ENCODE measurements at places on chromosomes 1 and 21.

DNA sequence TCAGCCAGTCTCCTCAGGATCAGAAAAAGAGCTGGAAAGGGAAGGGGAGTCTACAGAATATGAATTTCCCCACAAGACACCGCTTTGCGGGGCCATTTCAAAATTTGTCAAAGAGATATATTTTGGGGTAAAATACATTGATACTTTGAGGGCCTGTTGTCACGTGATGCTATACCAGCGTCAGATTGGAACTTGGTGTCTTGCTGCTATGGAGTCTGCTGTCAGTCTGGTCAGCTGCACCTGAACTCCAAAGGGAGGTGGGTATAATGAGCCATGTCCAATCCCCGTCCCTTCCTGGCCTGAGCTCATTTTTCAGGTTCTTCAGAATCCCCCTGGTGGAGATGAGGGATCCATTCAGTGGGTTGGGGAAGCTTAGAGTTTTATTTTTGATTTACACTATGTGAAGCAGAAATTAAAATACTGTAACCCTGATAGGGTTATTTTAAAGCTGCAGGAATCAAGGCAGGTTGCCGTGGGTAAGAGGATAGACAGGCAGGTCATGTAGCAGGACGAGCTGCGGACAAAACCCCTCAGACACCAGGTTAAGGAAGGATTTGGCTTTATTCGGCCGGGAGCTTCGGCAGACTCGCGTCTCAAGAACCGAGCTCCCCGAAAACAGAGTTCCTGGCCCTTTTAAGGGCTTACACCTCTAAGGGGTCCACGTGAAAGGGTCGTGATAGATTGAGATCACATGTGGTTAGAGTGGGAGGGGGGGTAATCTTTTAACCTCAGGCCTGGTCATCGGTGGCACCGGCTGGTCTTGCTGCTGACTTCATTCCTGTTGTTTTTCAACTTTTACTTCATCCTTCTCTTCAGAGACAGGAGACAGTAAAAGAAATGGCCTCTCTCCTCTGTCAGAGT, 2.2 kb upstream of the POFUT2 start:
- no peak for DNase-seq

GRCh38 chr21:41365377-41366107, 3.7 kb downstream of the MX2 start:
- DNase-seq = no peak

DNA sequence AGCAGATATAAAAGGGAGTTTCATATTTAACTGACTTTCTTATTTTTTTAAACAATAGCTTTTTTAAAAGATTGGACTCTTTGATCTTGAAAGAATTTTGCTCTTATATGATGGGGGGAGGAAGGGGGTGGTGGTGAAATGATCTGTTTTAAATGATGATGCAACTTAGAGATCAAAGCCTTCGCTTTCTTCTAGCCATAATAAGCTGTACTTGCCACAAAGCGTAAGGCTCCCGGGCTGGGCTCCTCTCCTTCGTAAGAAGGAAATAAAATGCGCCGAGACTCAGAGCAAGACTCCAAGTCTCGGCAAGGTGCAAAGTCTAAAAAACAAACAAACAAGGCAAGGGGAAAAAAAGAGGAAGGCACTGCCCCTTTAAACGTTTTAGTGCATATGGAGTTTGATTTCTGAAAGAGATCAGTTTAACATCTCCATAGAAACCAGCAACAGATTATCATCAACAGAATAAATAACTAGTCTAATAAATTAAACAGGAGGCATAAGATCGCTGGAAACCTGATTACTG, 3.3 kb downstream of the CASZ1 start:
- DNase-seq = no peak

DNA sequence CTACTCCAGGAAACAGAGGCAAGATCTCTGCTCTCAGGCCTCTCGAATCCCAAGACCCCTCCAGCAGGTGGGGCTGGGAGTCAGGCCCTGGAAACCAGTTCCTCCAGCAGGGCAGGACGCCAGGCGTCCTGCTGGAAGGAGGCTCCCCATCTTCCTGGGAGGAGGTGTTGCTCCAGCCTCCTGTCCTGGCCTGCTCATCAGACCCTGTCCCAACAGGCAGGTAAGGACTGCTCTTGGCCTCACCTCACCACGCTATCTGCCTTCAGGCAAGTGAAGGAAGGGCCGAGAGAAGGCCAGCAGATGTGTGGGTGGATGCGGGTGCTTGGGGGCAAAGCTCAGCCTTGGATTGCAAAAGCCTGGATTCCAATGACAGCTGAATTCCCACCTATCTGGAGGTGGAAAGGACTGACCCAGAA, 82.9 kb downstream of the SSBP3 start:
- no peak for DNase-seq

DNA sequence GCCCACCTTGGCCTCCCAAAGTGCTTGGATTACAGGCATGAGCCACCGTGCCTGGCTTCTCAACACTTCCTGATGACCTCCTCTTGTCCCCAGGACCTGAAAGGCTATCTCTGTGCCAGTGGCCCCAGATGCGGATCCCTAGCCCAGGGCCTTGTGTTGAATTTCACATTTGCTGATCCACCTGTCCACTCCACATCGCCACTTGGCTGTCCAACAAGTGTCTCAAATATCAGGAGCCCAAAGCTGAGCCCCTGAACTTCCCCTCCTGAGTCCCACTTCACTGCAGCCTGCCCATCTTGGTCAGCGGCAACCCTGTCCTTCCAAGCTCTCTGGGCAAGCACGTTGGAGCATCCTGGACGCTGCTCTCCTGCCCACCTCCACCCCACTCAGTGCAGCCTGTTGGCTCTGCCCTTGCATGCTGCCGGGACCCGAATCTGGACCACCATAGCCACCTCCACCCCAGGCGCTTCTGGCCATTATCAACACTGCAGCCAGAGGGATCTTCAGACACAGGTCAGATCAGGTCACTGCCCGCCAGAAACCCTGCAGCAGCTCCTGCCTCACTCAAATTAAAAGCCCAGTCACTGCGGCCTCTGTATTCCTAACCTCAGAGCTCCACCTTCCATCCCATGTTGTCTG, 352.5 kb upstream of the VAMP3 start:
- DNase-seq = peak; percentile 30

DNA sequence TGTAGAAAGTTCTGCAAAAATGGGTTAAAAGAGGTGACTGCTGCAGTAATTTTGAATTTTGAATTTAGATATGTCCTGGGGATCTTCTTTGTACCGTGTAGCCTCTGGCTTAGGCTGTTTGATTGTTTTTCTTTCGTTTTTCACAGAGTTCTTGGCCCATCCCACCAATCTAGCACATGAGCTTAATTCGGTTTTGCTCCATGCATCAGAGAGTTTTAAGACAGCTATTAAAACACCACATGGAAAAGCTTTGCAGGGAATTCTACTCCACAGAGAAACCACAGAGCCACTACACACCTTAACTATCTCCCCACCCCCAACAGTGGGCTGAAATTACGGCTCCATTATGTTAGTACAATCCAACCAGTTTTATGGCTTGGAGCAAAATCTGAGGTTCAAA, 25.5 kb downstream of the SPAG17 start:
- no peak for DNase-seq

GRCh38 chr1:8075511-8076051, 49.5 kb upstream of the ERRFI1 start:
- DNase-seq = no peak

GRCh38 chr1:243883551-243883950, 33.5 kb upstream of the AKT3 start:
- no peak for DNase-seq

DNA sequence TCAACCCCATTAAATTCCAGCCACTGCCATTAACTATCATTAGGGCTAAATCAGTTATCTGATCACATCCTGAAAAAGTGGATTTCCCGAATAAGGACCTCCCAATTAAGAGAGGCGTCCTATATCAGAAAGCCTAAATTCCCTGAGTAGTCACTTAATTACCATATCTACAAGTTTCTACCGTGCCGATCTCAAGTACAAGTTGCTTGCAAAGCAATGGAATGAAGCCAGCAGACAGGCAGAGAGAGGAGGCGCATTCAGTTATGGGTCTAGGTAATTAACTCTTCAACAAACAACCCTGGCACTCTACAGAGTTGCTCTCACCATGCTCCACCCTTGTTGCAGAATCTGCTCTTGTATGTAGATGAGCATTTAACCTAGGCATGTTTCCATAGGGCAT, 494.6 kb upstream of the RUNX1 start:
- no peak for DNase-seq

DNA sequence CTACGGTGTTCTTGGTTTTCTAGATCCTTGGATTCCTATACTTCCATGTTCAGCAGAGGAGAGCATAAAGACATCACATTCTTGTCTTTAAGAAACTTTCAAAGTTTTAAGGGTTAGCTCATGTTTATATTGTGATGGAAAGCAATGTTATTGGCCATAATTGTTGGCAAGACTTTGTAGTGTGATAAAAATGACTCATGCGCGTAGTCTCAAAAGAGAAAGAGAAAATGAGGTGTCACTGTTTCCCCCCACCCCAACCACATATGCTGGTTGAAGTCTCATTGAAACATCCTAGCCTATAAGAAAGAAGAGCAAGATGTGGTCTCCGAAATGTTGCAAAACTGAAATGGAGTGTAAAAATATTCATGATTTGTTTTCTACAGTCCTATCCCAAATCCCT, 348.8 kb downstream of the PTBP2 start:
- no peak for DNase-seq

DNA sequence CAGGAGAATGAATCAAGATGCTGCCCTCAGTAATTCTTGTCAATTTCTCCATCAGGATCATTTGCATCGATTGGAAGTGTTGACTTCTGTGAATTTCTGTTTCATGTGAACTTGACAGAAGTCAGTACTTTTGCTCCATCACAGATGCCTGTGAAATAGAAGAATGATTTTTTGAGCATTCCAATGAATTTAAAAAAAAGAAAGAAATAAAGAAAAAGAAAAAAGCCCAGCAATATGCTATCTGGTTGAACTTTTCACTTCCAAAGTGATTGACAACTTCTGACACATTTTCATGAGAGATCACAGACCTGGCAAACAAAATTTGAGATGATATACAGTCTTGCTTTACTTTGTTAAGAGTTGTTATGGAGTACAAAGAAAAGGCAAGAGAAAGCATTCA, 175.3 kb downstream of the RWDD3 start:
- DNase-seq = no peak

GRCh38 chr1:242788771-242789170, 264.3 kb upstream of the PLD5 start:
- no peak for DNase-seq

DNA sequence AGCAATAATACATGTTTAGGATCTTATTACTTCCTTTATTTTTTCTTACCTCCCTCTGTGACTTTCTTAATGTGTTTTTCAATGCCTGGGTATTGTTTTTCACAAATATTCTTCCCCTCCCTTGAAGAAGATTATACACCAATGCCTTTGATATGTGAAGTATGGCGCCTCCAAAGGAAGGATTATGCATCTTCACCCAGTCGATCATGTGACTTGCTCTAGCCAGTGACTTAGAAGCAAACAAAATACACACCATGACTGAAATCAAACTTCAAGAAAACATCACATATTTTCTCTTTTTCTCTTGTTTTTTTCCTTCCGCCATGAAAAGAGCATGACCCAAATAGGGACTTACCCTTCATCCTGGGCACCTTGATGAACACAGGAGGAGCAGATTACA, 297.1 kb downstream of the NCAM2 start:
- no peak for DNase-seq

DNA sequence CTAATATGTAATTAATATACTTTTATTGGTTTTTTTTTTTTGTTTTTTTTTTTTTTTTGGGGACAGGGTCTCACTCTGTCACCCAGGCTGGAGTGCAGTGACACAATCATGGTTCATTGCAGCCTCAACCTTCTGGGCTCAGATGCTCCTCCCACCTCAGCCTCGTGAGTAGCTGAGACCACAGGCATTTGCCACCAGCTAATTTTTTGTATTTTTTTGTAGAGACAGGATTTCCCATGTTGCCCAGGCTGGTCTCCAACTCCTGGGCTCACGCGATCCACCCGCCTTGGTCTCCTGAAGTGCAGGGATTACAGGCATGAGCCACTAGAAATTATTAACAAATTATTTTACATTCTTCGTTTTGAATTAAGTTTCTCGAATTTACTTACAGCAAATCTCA, 16.8 kb upstream of the POGZ start:
- DNase-seq = no peak

DNA sequence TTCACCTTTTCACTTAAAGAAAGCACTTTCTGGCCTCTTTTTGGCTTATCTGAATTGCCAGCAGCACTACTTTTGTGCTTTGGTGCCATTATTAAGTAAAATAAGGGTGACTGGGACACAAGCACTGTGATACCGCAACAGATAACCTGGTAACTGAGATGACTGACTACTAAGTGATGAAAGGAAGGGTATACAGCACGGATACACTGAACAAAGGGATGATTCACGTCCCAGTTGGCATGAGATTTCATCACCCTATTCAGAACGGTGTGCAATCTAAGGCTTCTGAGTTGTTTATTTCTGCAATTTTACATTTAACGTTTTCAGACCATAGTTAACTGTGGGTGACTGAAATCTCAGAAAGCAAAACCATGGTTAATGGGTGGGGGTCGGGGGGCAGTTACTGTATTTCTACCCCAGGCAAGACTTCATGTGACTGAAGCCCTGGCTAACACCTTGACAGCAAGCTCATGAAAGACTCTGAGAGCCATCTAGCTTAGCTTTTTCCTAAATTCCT, 102.8 kb downstream of the CLIC6 start:
- DNase-seq = no peak

GRCh38 chr1:187665483-187665882, 836.7 kb downstream of the PLA2G4A start:
- DNase-seq = no peak

- no peak for DNase-seq
Measured at GRCh38 chr1:43880604-43881003, 53.0 kb upstream of the ARTN start.

GRCh38 chr1:119391749-119392148, 23.2 kb downstream of the HAO2 start:
- no peak for DNase-seq

DNA sequence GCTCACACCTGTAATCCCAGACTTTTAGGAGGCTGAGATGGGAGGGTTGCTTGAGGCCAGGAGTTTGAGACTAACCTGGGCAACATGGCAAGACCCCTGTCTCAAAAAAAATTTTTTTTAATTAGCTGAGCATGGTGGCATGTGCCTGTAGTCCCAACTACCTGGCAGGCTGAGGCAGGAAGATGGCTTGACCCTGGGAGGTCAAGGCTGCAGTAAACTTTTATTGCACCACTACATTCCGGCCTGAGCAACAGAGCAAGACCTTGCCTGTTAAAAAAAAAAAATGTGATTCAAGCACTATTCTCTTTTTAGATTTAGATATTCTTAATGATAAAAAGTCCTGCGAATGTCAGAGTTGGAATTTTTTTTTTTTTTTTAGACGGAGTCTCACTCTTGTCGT, 102.5 kb upstream of the L1TD1 start:
- no peak for DNase-seq

- no peak for DNase-seq
Measured at GRCh38 chr1:162040657-162041056, 17.0 kb upstream of the OLFML2B start.

DNA sequence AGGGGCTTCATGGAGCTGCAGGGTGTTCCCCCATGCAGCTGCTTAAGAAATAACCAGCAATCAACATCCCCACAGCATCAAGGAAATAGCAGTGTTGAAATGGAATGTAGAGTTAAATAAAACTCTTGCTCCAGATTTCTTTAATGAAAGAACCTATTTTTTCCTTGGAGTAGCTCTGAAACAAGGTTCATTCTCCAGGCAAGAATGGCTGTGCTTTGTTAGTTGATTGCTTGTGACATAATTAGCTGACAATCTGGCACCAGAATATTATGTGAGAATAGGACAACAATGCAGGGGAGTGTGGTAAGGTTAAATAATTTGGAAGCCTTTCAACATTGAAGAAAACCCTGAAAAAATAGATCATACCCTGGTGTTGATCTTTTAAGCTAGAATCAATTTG, 254.2 kb upstream of the RRP15 start:
- no peak for DNase-seq

- DNase-seq = no peak
Measured at GRCh38 chr1:95111014-95111413, 6.1 kb upstream of the TLCD4 start.

Measured in mesothelial cell of epicardium (in vitro differentiated cells).